ENCODE measurements at places on chromosomes 2 and 18.

DNA sequence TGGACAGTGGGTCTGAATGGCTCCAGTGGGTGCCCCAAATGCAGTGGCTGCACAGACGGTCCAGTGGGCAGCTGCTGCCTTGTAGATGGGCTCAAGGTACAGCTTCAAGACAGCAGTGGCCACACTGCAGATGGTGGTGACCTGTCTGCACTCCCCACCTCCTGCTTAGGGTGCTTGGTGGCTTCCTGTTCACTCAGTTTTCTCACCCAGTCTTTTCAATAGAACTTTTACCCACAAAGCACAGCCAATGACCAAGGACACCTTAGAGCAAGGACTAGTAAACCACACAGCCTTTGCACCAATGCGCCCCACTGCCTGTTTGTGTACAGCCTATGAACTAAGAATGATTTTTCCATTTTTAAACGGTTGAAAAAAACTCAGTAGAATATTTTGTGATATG lies 34.9 kb downstream of the MEX3C start:
- DNase-seq, result no peak

DNA sequence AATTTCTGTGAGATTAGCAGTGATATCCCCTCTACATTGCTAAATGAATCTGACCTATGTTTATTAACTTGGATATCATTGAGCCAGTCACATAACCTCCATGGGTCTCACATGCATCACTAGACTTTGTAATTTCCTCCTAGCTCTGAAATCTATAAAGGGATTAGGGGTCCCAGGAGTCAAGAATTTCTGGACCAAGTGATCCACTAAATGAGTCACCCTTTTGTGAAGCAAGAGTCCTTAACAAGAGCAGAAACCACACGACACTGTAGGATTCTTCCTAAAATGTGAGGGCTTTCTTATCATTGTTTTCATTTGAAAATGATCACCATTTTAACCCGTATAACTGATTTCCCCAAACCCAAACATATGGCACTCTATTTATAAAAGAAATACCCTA lies 90.3 kb downstream of the DHRS9 start:
- DNase-seq, result no peak

DNA sequence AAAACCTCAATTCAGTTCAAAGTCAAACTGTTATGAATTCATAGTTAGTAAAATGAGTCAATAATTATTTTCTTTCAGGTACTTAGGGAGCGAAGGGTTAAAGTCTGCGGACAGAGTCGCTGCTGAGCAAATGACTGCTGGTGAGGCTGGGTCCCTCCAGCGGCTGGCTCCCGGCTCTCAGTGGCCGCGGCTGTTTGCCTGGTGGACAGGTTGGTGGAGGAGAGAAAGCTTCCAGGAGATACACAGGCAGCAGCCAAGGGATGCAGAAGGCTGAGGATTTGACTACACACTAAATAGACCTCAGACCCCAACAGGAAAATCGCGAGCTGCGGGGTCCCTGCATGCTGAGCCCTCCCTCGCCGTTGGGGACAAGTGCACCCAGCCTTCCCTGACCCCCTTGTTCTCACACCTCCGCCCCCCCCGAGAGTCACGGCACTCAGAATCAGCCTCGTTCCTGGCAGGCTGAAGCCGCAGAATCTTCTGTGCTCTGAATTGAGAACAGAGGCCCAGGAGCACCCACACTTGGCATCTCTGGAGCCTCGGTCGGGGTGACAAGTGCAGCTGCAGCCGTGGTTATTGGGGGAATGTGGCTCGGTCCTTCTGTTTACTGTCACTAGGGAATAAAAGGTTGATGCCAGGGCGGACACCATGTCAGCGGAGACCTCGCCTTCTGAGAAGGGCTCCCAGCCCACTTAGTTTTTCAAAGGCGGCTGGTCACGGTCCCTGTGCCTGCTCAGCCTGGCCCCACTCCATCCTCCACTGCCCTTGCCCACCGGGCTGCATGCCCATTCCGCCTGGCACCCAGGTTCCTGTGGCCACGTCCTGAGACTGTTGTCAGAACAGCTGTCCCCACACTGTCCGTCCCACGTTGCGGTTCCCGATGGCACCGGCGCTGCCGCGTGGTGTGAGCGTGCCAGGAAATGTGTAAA lies 74.0 kb downstream of the SLC66A2 start:
- DNase-seq, result peak; percentile 50

- DNase-seq, result peak; percentile 93
Observed at GRCh38 chr2:74374509-74375205, 5.5 kb downstream of the DCTN1 start.

DNA sequence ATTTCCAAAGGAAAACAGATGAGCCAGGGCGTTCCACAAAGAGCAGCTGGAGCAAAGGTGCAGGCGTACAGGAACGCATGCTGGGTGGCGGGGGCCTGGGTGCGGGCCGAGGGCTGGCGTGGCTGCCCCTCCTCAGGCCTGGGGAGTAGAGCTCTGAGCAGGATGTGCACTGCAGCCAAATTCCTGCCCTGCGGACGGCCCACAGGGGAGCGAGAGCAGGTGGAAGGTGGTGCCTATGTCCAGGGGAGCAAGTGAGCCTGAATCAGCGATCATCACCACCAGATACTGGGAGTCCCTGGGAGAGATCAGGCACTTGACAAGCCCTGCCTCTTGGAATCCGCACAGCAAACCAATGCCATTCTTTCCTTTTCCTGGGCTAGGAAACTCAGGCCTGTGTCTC lies 106.3 kb downstream of the GBX2 start:
- peak; percentile 42 for DNase-seq

DNA sequence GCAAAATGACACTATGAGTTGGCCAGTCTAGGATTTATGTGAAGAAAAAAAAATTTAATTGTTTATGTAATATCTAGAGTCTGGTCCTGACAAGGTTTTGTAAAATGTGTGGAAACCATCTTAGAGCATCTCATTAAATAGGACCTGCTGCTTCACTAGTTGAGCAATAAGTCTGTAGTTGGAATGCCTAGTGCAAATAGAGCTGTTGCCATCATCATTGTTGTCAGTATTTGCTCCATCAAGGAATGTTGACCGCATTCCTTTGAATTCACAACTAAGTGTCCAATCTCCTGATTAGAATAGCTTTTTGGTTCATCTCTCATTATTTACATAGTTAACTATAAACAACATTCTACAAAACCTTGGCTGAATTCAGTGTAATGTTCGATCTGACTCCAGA lies 32.2 kb upstream of the RPE start:
- DNase-seq, result no peak

DNA sequence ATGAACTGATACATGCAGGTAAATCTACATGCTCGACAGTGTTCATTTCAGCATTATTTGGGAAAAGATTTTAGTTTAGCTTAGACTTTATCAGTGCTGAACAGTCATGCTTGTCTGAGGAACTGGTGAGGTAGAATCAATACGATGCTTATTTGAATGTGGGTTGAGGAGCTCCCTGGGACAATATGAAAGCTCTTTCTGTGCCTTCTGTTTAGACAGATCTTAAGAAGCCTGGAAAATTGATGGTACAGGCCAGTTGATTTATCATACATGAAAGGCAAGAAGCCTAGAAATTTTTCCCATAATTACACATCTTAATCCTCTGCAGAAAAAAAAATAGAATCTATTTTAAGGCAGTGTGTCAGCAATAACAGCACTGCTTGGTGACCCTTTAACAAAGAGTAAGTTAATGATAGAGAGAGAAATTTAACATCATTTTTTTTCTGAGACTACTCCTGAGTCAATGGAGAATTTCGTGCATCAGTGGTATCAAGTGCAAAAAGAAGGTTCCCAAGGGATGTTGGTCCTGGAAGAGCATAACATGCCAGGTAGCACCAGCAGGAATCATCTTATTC lies 252.2 kb upstream of the CDH20 start:
- no peak for DNase-seq

GRCh38 chr2:239396881-239397681 lies 3.7 kb downstream of the HDAC4 start:
- DNase-seq, result peak; percentile 24

DNA sequence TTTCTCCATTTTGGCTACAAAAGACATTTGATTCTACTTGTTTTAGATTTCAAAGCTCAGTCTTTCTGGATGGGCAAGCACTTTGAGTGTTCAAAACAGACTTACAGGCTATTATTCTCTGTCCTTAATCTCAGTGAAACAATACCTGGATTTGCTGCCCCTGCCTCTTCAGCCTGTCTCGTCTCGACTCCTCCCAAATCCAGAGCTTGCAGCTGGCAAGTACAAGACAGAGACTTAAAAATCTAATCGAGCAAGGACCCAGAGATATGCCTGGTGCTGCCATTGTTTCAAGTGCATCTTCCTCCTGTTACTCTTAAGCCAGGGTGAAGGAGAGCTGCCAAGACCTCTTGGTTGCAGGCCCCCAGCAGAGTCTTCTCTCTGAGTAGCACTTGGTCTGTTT lies 59.2 kb downstream of the LRRC30 start:
- no peak for DNase-seq

GRCh38 chr18:23172591-23173380 lies 37.5 kb downstream of the CABLES1 start:
- DNase-seq, result no peak

DNA sequence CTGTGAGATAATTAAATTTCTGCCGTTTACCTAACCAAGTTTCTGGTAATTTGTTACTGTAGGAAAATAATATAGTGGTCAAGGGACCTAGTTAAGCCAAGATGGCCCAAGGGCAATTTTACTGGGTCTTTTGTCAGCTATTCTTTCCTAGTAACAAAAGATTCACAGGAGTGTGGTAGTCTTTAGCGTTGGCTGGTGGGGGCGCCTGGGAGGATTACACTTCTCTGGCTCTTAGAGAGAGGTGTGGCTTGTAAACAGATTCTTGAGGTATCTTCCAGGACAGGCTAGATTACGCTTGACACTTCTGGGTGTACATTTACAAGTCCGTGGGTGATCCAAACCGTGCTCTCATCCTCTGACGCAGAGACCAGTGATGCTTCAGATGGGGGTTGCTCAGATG lies 3.3 kb upstream of the ACOXL start:
- peak; percentile 74 for DNase-seq

GRCh38 chr2:239329284-239329971 lies 71.4 kb downstream of the HDAC4 start:
- no peak for DNase-seq

DNA sequence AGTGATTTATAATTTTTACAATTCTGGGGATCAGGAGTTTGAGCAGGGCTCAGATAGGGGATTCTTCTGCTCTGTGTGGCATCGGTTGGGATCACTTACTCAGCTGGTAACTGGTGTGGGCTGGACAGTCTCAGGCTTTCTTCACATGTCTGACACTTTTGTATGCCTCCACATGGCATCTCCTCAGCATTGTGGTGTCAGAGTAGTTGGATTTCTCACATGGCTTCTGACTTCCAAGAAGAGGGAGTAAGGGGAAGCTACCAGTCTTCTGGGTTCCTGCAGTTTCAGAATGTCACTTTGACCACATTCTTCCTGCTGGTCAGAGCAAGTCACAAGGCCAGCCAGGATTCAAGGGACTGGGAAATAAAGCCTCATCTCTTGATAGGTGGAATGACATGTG lies 55.6 kb downstream of the NCOA1 start:
- no peak for DNase-seq

- no peak for DNase-seq
Observed at GRCh38 chr2:85983766-85984165, 95.0 kb upstream of the ST3GAL5 start.

DNA sequence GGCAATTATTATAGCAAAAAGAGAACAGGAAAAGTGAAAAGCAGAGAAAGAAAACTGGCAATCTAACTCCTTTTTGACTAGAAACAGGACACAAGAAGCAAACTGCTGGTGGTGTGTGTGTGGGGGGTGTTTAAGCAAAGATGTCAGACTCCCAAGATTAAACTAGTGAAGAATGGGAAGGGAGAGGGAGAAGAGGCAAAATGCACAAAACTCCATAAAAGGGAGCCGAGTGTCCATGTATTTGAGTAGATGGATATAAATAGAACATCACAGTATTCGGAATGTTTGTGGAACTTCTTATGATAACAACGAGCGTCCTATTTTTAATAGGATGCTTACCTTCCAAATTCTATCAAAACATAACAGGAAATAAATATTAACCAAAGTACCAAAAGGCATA lies 179.8 kb upstream of the TRIB2 start:
- no peak for DNase-seq

DNA sequence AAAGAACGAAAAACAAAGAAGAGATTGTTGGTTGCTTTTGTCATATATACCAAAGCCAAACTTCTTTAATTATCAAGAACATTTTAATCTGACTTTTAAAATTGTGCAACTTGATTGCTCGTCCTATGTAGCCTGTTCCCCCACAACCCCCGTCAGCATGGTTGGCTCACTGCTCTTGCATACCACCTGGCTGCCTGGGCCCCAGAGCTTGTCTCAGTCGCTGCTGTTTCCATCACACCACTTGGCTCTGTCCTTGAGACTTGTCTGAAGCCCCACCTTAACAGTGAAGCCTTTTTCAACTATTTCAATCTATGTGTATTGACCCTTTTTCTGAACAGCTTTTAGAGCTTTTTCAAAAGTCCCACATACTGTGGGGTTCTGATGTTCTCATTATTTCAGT lies 270.8 kb downstream of the ZNF407 start:
- DNase-seq, result no peak

DNA sequence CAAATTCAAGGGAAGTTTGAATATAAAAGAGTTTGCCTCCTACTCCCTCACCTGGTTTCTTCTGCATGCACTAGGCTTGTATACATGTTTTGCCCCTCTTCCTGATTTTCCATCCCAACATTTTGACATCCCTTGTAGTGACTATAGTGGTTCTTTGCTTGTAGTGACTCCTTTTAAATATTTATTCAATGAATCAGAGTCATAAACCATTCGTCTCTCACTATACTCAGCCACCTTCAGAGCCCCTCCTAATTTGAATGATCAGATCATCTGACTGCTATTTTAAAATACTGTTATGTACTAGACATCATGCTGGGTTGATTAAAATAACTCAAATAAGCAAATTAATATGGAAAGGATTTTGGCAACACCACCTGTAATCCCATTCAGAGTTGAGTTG lies 492.1 kb upstream of the PIK3C3 start:
- DNase-seq, result no peak

- no peak for DNase-seq
Observed at GRCh38 chr2:200310545-200310971, 4.1 kb downstream of the SPATS2L start.

- no peak for DNase-seq
Observed at GRCh38 chr18:22977847-22978701, 44.9 kb downstream of the RBBP8 start.

DNA sequence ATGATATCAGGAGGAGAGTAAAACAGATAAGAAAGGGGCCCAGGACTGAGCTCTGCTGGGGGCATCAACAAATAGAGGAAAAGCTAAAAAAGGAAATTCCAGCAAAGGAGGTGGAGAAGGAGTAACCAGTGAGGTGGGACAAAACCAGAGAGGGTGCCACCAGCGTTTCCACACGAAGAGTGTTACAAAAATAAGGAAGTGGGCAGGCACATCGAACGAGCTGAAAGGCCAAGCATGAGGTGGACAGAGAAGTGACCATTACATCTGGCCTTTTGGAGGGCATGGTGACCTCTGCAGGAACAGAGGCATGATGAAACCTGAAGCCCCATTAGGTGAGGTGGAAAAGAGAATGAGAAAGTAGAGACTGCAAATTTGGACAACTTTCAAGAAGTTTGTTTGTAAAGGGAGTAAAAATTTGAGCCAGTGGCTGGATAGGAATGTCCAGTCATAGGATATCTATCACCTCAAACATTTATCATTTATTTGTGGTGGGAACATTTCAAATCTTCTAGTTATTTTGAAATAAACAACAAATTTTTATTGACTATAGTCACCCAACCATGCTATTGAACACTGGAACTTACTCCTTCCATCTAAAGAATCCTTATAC lies 18.4 kb upstream of the VIT start:
- no peak for DNase-seq
